ENCODE measurements at places on chromosomes 6 and 20.
A peak's percentile ranks its signal among the peaks of the same experiment; 100 is the strongest.

- no peak for DNase-seq
- no peak overlapping the region for H3K27ac ChIP-seq
- H3K4me3 ChIP-seq: no peak overlapping the region
- H3K27me3 ChIP-seq: no peaks in the 10 kb centered on the region
- H3K36me3 ChIP-seq: no peaks in the 10 kb centered on the region
- H3K4me1 ChIP-seq: no peaks in the 10 kb centered on the region
These were observed 26.4 kb downstream of the GDAP1L1 start for GRCh38 chr20:44273231-44274215.

GRCh38 chr6:21158873-21159272 is 434.7 kb upstream of the SOX4 start:
- no peak overlapping the region for H3K4me3 ChIP-seq
- no peaks in the 10 kb centered on the region for H3K27me3 ChIP-seq
- no peak overlapping the region for H3K27ac ChIP-seq
- peaks cover 26% of the 10 kb centered on the region for H3K4me1 ChIP-seq

GRCh38 chr6:168578036-168578435 is 137.1 kb downstream of the SMOC2 start:
- no peak for DNase-seq
- H3K36me3 ChIP-seq: no peaks in the 10 kb centered on the region
- H3K4me3 ChIP-seq: no peak overlapping the region

DNA sequence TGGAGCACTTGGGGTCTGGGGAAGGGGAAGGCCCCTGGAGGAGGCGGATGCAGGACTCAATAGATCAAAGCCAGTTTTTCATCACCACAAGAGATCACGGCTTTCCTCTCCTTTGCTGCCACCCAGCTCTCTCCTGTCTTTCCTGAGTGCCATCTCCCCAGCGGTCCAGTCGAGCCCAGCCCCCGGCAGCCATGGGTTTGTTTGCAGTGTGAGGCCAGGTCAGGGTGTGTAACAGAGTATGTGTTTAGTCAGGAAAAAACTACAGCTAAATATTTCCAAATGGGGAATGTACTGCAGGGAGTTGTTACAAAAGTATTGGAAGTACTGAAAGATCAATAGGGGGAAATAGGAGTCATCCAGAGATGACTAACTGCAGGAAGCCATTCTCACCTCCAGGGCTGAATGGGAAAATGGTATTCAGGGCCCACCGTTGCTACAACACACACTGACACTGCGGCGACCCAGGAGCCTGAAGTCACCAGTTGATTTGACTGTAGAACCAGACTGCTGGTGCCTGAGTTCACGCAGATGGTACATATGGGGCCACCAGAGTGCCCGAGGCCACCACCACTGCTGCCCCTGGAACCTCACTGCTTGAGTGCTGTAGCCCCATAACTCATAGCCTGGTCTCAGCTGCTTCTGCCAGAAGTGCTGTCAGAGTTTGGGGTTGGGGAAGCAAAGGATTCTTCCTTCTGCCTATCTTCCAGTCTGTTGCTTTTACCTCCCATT is 23.6 kb upstream of the FANCE start:
- H3K27ac ChIP-seq: no peak overlapping the region
- H3K4me1 ChIP-seq: peaks cover 7% of the 10 kb centered on the region
- H3K36me3 ChIP-seq: peaks cover 40% of the 10 kb centered on the region
- DNase-seq: no peak
- H3K4me3 ChIP-seq: no peak overlapping the region

- H3K4me3 ChIP-seq: no peak overlapping the region
- no peak for DNase-seq
- no peak overlapping the region for H3K27ac ChIP-seq
- no peaks in the 10 kb centered on the region for H3K27me3 ChIP-seq
These were observed 20.1 kb downstream of the SRC start for GRCh38 chr20:37365760-37366638.

DNA sequence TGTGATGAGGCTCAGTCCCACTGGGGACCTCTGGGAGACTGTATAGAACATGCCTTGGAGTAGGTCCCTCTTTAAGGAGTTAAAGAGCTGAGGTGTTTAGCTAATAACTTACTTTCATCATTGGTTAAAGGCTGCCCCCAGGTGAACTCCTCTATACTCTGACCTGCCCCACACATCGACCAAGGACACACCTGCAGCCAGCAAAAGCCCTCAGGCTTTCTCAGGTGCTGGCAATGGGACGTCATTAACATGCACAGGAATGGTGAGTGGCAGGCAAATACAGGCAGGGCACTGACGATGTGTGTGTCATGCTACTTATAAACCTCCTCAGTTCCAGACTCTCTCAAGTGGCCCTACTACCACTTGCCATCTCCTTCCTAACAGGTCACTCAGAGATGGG is 366.4 kb downstream of the KIF16B start:
- H3K27ac ChIP-seq: no peak overlapping the region
- H3K27me3 ChIP-seq: no peaks in the 10 kb centered on the region
- no peak for DNase-seq
- H3K4me1 ChIP-seq: no peaks in the 10 kb centered on the region

DNA sequence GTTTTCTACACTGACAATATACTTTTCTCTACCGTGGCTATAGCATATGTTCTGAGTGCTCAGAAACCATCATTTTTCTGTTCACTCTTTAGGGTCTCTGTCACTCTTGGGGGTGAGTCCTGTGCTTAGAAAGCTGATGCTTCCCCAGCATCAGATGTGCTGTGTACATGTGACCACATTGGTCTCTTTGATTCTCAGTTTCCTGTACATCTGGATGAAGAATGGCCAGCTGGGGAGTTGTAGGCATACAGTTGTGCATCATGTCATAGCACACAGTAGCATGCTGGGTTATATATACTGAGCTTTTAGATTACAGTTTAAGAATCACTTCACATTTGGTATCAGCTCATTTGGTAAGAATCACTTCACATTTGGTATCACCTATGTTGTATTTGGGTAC is 238.6 kb upstream of the PREP start:
- H3K36me3 ChIP-seq: peaks cover 7% of the 10 kb centered on the region
- H3K27me3 ChIP-seq: peaks cover 13% of the 10 kb centered on the region
- no peak for DNase-seq
- no peak overlapping the region for H3K4me3 ChIP-seq
- H3K4me1 ChIP-seq: peaks cover 46% of the 10 kb centered on the region

GRCh38 chr6:84432619-84433018 is 205.2 kb upstream of the CEP162 start:
- H3K4me3 ChIP-seq: no peak overlapping the region
- H3K27ac ChIP-seq: no peak overlapping the region
- H3K4me1 ChIP-seq: no peaks in the 10 kb centered on the region
- no peak for DNase-seq

DNA sequence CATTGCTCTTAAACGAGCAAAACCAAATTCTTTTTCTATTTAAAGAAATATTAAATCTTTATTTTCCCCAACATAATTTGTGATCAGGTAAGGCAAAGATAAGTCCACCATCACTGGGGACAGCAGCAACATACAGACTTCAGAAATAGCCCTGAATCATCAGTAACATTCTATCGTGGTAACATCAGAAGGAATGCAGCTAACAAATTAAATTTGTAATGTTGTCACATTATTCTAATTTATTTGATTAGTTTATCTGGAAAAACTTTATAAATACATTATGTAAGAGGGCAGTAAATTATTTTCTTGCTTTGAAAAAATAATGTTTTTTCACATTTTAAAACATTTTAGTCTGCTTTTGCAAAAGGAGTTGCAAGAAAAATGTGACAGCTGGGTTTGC is 53.6 kb upstream of the BCLAF1 start:
- peaks cover 2% of the 10 kb centered on the region for H3K27me3 ChIP-seq
- H3K27ac ChIP-seq: no peak overlapping the region

DNA sequence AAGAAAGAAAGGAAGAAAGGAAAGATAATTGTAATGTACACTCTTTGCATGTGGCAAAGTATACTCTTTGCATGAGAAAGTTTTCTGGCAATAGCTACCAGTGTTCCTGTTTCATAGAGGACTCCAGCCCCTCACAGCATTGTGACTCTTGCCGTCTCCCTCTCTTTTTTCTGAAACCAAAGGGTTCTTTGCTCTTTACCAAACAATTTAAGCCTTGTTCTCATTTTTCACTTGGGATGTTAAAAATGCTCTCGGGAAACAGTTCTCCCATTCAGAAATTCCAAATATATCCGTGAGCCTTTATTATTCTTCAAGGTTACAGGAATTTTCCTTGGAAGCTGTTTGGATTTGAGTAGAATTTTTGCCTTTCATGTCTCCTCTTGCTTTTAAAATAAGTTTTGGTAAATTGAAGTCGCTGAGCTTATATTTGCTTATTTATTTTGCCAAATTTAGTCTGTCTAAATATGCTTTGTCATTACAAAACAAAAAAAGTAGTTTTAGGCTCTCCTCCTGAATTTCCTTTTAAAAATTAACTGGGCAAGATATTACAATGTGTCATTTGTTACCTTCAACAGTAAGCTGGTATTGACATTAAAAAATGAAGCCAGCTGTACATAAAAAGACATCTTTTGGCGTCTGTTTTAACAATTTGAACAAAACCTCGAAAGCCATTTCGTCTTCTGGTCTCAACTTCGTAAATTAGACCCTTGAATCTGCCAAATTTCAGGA is 103.8 kb upstream of the ARMC2 start:
- no peak overlapping the region for H3K27ac ChIP-seq
- no peaks in the 10 kb centered on the region for H3K4me1 ChIP-seq
- H3K4me3 ChIP-seq: no peak overlapping the region
- H3K36me3 ChIP-seq: no peaks in the 10 kb centered on the region
- H3K27me3 ChIP-seq: peaks cover 30% of the 10 kb centered on the region
- DNase-seq: no peak

DNA sequence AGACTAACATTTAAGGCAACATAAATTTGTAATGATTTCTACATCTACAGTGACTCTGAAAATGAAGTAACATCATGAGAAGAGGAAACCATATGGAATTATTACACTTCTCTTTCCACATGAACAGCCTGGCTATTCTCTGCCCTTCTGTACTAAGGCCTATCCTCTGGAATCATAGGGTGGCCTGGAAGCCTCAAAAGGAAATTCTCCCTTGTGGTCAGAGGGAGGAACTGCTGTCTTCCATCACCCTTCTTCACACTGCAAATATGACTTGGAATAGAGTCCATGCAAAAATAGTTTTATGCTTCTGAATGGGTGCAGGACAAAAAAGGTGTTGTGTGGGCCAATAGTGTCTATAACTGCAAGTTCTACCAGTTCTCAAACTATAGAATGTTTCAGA is 44.6 kb upstream of the SH3BGRL2 start:
- H3K27ac ChIP-seq: no peak overlapping the region
- H3K4me3 ChIP-seq: no peak overlapping the region
- H3K4me1 ChIP-seq: no peaks in the 10 kb centered on the region
- H3K27me3 ChIP-seq: no peaks in the 10 kb centered on the region
- DNase-seq: no peak

DNA sequence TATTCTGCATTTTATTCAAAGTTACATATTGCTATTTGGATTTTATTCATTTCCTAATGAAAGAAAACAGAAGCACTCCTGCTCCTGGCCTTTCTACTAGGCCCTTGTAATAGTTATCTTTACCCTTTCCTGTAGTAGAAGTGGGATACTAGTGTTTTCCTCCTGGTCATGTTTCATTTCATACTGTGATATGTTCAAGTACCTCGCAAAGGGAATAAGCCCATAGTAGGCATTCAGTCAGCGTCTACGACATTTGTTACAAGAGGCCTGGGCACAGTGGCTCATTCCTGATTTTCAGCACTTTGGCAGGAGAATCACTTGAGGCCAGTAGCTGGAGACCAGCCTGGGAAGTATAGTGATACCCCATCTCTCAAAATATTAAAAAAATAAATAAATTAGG is 154.1 kb downstream of the ARID1B start:
- H3K27ac ChIP-seq: no peak overlapping the region
- no peak for DNase-seq
- H3K36me3 ChIP-seq: peaks cover 10% of the 10 kb centered on the region
- peaks cover 29% of the 10 kb centered on the region for H3K4me1 ChIP-seq
- H3K4me3 ChIP-seq: no peak overlapping the region
- no peaks in the 10 kb centered on the region for H3K27me3 ChIP-seq

GRCh38 chr6:30060606-30061091 is 416 bp upstream of the POLR1H start:
- peaks cover 36% of the 10 kb centered on the region for H3K36me3 ChIP-seq
- H3K27me3 ChIP-seq: no peaks in the 10 kb centered on the region
- H3K27ac ChIP-seq: peak overlapping the region; percentile 98
- peak overlapping the region; percentile 97 for H3K4me3 ChIP-seq
- DNase-seq: peak; percentile 19

DNA sequence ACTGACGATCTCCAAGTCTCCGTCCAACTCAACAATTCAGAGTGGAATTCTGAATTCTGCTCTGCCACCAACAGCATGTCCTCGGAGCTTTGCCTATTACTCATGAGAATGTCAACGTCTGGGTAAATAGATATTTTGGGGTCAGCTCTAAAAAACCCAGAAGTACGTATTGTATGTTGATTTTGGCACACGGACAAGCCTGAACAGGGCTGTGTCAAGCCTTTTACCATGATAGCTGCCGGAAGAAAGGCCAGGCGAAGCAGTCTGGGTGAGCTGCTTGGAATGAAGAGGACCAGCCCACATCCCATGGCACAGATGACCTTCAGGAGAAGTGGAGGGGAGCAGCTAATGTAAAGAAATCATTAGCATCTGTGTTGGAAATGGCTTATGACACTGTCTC is 88.0 kb upstream of the JAG1 start:
- no peak overlapping the region for H3K4me3 ChIP-seq
- no peaks in the 10 kb centered on the region for H3K4me1 ChIP-seq
- H3K27me3 ChIP-seq: peaks cover 3% of the 10 kb centered on the region
- no peak overlapping the region for H3K27ac ChIP-seq

DNA sequence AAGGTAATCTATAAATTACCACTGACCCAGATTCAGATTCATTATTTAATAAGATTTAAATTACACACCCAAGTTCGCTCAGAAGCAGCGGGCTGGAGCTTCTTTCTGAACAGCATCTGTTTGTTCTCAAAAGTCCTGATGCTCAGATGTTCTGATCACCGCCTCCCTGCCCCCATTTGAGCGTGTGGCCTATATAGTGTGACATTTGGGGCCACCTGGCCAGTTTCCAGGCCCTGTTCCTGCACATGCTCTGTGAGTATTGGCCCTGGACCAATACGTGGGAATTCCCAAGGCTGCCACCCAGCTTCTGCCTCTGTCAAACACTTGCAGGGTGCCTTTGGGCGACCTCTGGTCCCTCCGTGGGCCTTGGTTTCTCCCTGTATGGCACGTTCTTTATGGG is 228.8 kb downstream of the TFAP2C start:
- H3K27ac ChIP-seq: no peak overlapping the region
- H3K27me3 ChIP-seq: peaks cover 11% of the 10 kb centered on the region
- H3K4me1 ChIP-seq: no peaks in the 10 kb centered on the region
- H3K36me3 ChIP-seq: no peaks in the 10 kb centered on the region
- DNase-seq: no peak

DNA sequence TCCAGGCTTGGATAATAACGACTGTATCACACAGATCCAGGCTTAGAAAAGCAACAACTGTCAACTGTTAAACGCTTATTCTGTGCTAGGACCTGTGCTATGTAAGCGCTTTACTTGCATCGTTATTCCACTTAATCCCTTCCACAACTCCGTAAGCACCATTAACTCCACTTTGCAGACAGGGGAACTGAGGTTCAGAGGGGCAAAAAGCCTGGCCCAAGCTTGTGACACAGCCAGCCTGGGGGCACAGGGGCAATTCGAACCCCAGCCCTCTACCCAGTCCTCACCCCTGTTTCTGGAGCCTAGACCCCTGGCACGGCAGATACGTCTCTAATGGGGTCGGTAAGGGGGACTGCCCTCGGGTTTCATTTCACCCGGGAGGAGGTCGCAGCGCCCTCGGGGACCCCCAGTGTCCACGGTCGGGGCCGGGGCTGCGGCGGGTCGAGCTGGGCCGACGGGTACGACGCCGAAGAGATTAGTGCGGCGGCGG is 411 bp downstream of the DSN1 start:
- no peaks in the 10 kb centered on the region for H3K27me3 ChIP-seq
- H3K4me3 ChIP-seq: peak overlapping the region; percentile 88
- peaks cover 44% of the 10 kb centered on the region for H3K4me1 ChIP-seq
- H3K36me3 ChIP-seq: peaks cover 7% of the 10 kb centered on the region
